ENCODE measurements at places on chromosomes 6 and 20.

- DNase-seq, result peak; percentile 17
These were observed 694.6 kb downstream of the QKI start for GRCh38 chr6:164108869-164109769.

DNA sequence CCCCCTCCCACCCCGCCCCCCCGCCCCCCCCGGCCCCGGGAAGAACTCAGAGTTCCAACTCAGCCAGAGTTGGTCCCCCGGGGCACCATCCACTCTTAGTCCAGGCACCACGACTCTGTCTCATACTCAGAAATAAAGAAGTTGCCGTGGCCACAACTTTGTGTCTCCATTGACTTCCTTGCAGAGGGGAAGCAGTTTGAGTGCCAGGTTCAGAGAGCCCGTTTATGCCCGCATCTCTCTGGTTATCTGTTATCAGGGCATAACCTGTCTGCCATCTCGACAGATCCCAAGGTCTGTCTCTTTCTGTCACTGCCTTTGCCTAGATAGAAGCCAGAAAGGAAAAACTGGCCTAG lies 605 bp downstream of the CDC5L start:
- no peak for DNase-seq

- no peak for DNase-seq
These were observed 52.1 kb downstream of the PHF20 start for GRCh38 chr20:35823937-35824336.

- no peak for DNase-seq
These were observed 85.3 kb upstream of the SLC22A23 start for GRCh38 chr6:3542032-3542640.

DNA sequence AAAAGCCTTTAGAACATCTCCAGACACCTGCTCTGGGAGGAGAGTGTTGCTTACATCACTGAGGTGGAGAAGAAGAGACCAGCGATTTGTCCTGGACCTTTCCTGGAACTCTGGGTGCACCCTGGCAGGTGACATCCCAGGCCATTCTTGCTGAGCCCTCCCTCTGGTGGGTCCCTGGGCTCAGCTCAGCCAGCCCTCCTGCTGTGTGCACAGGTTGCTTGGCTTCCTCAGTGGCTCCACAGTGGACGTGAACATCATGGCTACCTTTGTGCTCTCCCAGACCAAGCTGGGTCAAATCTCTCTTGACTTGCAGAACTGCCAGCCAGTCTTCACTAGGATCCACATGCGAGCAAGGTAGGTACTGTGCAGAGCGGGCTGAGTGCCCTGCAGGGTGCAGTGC lies 19.9 kb upstream of the BPIFA2 start:
- no peak for DNase-seq

- DNase-seq, result no peak
These were observed 37.7 kb upstream of the SYNCRIP start for GRCh38 chr6:85680388-85680787.

DNA sequence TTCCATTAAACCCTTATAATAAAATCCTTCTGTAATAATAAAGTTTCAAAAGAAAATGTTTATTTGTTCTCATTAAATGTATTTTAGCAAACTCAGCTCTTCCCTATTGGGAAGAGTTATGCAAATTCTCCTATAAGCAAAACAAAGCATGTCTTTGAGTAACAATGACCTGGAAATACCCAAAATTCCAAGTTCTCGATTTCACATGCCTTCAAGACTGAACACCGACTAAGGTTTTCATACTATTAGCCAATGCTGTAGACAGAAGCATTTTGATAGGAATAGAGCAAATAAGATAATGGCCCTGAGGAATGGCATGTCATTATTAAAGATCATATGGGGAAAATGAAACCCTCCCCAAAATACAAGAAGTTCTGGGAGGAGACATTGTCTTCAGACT lies 3.8 kb downstream of the IL17A start:
- DNase-seq, result no peak

DNA sequence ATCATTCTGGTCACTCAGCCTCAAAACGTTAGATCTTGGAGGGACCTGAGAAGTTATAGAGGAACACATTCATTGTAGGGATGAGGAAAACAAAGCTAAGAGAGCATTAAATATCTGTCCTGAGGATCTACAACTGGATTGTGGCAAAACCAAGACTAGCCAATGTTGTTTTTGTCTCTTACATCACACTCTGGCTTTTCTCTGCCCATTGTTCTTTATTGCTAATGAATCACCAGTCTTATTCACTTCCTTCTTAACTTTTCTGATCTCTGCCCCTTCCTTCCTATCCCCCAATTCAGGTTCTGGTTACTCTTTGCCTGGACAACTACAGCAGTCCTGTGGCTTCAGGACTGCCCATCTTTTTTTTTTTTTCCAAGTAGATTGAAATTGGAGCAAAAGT lies 57.0 kb upstream of the PREP start:
- DNase-seq, result no peak

- no peak for DNase-seq
These were observed 153.6 kb downstream of the MTHFD1L start for GRCh38 chr6:151018911-151019782.

- DNase-seq, result no peak
These were observed 39.3 kb downstream of the BEND3 start for GRCh38 chr6:107075951-107076381.

DNA sequence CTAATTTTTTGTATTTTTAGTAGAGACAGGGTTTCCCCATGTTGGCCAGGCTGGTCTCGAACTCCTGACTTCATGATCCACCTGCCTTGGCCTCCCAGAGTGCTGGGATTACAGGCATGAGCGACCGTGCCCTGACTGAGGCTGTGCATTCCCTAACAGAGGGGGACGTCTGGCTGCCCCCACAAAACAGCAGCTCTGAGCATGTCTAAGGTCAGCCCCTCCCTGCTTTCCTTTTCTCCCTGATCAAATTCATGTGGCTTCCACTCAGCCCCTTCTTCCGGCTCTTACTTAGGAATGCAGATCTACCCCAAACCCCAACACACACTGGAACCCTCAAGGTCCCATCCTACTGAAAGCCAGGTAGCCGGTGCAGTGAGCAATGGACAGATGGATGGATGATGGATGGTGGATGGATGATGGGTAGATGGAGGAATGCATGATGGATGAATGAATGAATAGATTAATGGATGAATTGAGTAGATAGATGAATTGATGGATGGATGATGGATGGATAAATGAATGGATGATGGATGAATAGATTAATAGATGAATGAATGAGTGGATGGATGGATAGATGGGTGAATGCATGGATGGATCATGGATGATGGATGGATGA lies 91.5 kb upstream of the BHLHE23 start:
- no peak for DNase-seq

GRCh38 chr6:135047336-135047735 lies 7.3 kb downstream of the HBS1L start:
- DNase-seq, result no peak

DNA sequence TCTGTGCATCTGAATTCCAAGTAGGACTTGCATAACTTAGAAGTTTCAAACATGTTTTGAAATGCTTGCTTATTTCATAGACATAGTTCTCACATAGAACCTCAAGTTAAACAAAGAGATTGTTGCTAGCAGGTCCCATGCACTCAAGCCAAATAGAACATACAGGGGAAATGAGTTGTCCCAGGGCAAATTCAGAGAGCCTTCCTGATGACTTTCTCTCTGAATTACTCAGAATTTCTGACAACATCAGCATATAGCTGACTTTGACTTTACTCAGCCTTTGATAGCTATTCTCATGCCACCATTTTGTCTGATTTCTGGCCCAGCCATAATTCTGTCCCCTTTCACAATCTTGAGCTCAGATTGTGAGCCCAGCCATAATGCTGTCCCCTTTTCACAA lies 333.2 kb upstream of the PLCB4 start:
- no peak for DNase-seq

GRCh38 chr6:70371454-70372105 lies 41.7 kb upstream of the FAM135A start:
- DNase-seq, result peak; percentile 69

DNA sequence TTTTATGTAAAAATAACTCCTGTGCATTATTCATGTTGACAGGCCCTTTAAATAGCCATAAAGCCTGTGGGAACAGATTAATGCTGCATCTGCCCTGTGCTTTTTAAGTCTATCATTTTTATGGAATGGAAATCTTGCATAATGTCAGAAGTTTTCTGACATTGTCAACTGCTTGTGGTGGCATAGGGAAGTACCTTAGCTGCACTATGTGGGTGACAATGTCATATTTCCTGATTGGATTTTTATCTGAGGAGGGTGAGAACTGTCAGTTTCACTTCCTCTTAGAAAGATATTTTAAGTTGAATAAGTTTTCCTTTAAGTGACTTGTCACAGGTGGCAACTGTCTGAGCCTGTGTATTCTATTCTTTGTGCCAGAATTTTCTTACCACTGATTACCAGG lies 267.9 kb downstream of the PLCB1 start:
- peak; percentile 18 for DNase-seq

DNA sequence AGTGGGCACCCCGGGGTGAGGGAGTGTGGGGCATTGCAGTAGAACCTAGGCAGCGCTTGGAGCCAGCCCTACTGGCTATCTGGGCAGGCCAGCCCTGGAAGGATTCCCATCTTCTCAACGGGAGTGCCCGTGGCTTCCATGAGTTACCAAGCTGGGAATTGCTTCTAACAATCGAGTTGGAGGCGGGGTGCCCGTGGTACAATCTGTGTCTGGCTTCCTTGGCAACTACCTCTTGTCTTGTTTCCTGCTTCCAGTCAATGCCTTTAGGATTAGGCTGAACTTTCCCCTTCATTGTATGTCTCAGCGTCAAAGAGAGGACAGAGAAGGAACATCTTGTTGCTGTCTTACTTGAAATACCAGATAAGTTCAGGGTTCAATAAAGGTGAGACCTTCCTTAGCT lies 33.3 kb downstream of the PPP1R14C start:
- DNase-seq, result no peak

GRCh38 chr20:58850693-58851174 lies at the start of gene GNAS-AS1:
TSS of gene GNAS-AS1 (minus strand) at chr20:58850902.
- DNase-seq, result peak; percentile 84
